ENCODE measurements at places on chromosomes 4 and X. TPM values are rescaled to one million over a fixed set of nuclear protein-coding genes. Genes with fewer than 3 reads are reported as not detected.

The NIPAL1 gene
- total RNA-seq: not detected

The SMIM43 gene
- not detected for total RNA-seq

The TMEM156 gene
- not detected for total RNA-seq

The GPR82 gene
- total RNA-seq: 0.16 TPM

The ERVMER34-1 gene
- not detected for total RNA-seq

The NPY1R gene
- 29.7 TPM for total RNA-seq

The TRAM1L1 gene
- total RNA-seq: 0.44 TPM

The PDCL2 gene
- total RNA-seq: not detected

The PLS3 gene
- 269 TPM for total RNA-seq

The TLL1 gene
- total RNA-seq: 9.6 TPM

The SSR4 gene
- 146 TPM for total RNA-seq

The CAPN6 gene
- not detected for total RNA-seq

The GRIA3 gene
- total RNA-seq: 0.65 TPM

The ACE2 gene
- total RNA-seq: 1.8 TPM

The AMBN gene
- not detected for total RNA-seq

The RWDD4 gene
- total RNA-seq: 16.6 TPM

The GNRHR gene
- not detected for total RNA-seq

The PUDP gene
- total RNA-seq: 23.3 TPM

The AGA gene
- 21.1 TPM for total RNA-seq

The RAB41 gene
- not detected for total RNA-seq

The TLR10 gene
- total RNA-seq: not detected

The COQ2 gene
- 13.3 TPM for total RNA-seq

The FAT4 gene
- 17.8 TPM for total RNA-seq

The SCML2 gene
- total RNA-seq: 2.1 TPM

The S100P gene
- total RNA-seq: not detected

The HSFX1 gene
- total RNA-seq: 0.34 TPM

The JCHAIN gene
- total RNA-seq: 6.8 TPM

The SRPK3 gene
- total RNA-seq: 0.49 TPM

The LANCL3 gene
- 0.68 TPM for total RNA-seq

The GABRE gene
- 317 TPM for total RNA-seq

The SLC6A14 gene
- total RNA-seq: not detected

The ATP1B4 gene
- total RNA-seq: not detected

The BEX5 gene
- total RNA-seq: 4.1 TPM

The ARL9 gene
- total RNA-seq: not detected

The SLC10A4 gene
- total RNA-seq: not detected

The TMPRSS11F gene
- not detected for total RNA-seq

The VCX3B gene
- not detected for total RNA-seq

The GALNTL6 gene
- total RNA-seq: not detected

The STATH gene
- not detected for total RNA-seq

The PRDM8 gene
- 5.8 TPM for total RNA-seq

The MAP7D2 gene
- total RNA-seq: 0.44 TPM

The GUCY1A1 gene
- total RNA-seq: 21.1 TPM

The FSTL5 gene
- total RNA-seq: not detected

The ARMCX1 gene
- total RNA-seq: 23.2 TPM

The RNF175 gene
- total RNA-seq: not detected

The ADH1B gene
- total RNA-seq: 6,526 TPM

The NEXMIF gene
- total RNA-seq: 0.34 TPM

The AMER1 gene
- 2.5 TPM for total RNA-seq
